Skeletal muscle tissue (tissue), 5 donors: ENCODE measurements at places on chromosomes 1 and 21. TPM values are rescaled to one million over a fixed set of nuclear protein-coding genes. Genes with fewer than 3 reads are reported as not detected.

Gene ATP6V1G3
- not detected for total RNA-seq

Gene TMEM82
- not detected for total RNA-seq

Gene C1orf52
- 6.3 TPM for total RNA-seq

Gene KCNE1
- 0.52 TPM for total RNA-seq

Gene C1orf87
- not detected for total RNA-seq

Gene EPHA10
- not detected for total RNA-seq

Gene F11R
- total RNA-seq = 10.4 TPM

Gene MAP1LC3C
- 5.7 TPM for total RNA-seq

Gene COL8A2
- 11.0 TPM for total RNA-seq

Gene LCE1C
- not detected for total RNA-seq

Gene C21orf91
- total RNA-seq = 9.9 TPM

Gene ZNF683
- not detected for total RNA-seq

Gene RAB42
- total RNA-seq = 5.7 TPM

Gene IL19
- not detected for total RNA-seq

Gene SLC6A9
- 2.1 TPM for total RNA-seq

Gene NBPF14
- 20.9 TPM for total RNA-seq

Gene FCGR3B
- total RNA-seq = 2.6 TPM

Gene TPR
- 51.1 TPM for total RNA-seq

Gene CRABP2
- total RNA-seq = 57.4 TPM
